ENCODE measurements at places on chromosomes 11 and 22.

- DNase-seq, result no peak
These were observed 428.5 kb downstream of the FAM181B start for GRCh38 chr11:82305123-82305522.

GRCh38 chr22:37368058-37368457 is 59.2 kb downstream of the ELFN2 start:
- DNase-seq, result no peak

DNA sequence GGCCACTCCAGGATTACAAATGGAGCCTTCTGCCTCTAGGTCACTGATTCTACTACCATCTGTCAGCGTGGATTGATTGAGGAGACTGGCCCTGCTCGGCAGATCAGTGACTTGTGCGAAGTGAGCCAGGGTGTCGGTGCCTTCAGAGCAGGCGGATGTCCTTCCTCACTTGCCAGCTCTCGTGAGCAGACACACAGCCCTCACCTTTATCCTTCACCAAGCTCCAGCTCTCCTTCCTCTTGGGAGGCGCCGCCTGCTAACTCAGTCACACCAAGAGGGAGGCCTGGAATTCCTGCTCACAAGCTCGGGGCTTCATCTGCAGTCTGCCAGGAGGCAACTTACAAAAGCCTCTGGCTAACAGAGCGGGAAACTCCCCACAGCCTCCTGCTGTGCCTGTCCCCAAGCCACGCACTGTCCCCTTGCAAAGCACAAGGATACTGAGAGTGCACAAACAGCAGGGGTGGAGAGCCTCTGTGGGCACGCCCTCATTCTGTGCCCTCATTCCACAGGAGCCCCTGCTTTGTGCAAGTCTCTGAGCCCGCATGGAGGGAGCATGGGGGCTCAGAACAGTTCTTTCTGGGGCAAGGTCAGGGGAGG is 3.5 kb upstream of the TCF20 start:
- DNase-seq, result peak; percentile 66

DNA sequence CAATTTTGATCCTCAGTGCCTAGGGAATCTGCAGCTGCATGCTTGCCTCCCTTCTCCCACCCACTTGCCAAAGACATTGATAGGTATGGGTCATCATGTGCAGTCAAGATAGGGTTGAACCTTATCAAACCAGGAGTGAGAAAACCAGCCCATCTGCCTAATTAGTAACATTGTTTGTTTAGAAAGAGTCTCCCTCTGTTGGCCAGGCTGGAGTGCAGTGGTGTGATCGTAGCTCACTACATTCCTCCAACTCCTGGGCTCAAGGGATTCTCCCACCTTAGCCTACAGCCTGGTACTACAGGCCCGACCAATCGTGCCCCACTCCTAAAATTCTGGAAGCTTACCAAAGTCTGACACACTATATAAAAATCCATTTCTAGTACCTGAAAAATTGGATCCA is 4.6 kb downstream of the C11orf71 start:
- DNase-seq, result no peak

GRCh38 chr22:38202437-38203089 is 769 bp downstream of the MAFF start:
- peak; percentile 80 for DNase-seq

DNA sequence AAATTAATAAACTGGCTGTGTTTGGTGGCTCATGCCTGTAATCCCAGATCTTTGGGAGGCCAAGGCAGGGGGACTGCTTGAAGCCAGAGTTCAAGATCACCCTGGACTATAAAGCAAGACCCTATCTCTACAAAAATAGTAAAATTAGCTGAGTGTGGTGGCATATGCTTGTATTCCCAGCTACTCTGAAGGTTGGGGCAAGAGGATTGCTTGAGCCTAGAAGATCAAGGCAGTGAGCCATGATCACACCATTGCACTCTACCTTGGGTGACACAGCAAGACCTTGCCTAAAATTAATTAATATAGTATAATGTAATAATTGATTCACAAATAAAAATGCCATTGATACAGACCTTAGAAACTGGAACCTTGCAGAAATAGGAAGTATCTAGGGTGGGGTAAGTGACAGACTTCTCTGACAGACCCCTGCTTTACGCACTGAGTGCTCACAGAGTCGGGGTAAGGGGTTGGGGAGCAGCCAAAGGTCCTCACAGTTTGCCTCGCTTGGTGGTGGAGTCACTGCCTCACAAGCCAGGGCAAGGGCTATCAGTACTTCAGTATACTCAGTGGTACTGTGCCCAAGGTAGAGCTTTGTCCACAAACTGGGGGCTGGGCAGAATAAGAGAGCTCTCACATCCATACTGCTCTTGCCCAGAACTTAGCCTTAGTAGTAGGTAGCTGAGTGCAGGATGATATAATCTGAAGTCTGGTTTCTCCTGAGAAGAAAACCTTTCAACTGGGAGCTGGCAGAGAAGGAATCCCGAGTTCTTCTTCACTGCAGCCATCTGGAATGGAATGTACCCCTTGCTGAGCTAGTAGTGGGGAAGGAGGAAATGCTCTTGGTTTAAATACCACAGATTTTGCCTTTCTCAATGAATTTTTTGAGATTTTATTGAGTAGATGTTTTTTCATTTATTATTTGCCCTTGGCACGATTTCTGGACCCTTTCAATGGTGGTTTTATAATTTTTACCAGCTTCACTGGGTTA is 65.5 kb downstream of the EMSY start:
- no peak for DNase-seq

- no peak for DNase-seq
These were observed 108.9 kb upstream of the FGF3 start for GRCh38 chr11:69928121-69928520.

DNA sequence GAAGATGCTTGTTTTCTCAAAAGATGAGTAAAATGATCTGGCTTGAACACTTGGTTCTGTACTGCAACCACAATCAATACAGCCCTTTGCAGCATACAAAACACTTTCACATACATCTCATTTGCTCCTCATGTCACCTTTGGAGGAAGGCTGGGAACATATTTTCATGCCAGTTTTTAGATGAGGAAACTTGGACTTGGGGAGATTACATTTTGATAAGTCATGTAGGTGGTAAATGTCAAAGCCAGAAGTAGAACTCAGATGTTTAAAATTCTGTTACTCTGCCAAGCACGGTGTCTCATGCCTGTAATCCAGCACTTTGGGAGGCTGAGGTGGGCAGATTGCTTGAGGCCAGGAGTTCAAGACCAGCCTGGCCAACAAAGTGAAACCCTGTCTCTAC is 121.8 kb downstream of the MICAL2 start:
- no peak for DNase-seq

GRCh38 chr11:35734669-35735410 is 72.3 kb downstream of the TRIM44 start:
- no peak for DNase-seq

GRCh38 chr22:27663812-27664211 is 137.7 kb downstream of the MN1 start:
- no peak for DNase-seq

GRCh38 chr11:109794501-109794900 is 298.7 kb upstream of the ZC3H12C start:
- no peak for DNase-seq

GRCh38 chr11:2653930-2654739 is 45.7 kb downstream of the KCNQ1OT1 start:
- DNase-seq, result no peak

DNA sequence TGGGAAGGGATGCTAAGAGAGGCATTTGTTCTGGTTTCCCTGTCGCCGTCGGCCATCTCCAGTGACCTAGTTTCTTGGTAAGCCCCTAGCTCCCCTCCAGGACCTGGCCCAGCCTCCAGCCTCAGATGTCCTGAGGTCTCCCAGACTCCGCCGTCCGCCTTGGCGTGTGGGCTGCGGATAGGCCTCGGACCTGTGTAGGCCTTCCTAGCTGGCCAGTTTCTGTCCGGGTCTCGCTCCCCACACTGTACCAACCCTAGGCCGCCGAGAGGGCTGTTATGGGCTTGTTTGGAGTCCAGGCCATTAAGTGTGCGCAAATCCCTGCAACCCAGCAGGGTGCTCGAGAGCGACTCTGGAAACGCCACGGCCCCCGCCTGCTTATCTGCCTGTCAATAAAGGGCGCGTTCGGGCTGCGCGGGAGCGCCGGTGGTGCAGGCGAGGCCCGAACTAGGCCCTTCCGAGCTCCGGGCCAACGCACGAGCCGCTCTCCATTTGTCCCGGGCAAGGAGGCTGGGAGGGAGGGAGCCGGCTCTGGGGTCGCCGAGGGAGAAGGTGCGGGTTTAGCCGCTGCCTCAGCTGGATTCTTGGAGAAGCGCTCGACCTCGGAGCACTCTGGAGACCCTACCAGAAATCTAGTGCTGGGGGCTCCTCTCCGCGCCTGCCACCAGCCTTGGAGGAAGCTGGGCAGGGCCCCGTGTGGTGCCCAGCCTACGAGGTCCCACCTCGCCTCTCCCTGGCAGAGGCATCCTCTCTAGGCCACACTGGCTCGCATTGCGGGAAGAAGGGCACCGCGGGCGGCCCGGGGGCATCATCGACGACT is 8.7 kb upstream of the PAX6 start:
- no peak for DNase-seq

GRCh38 chr22:42066126-42066761 is 4.4 kb downstream of the NAGA start:
- no peak for DNase-seq

GRCh38 chr11:15212876-15213275 is 98.2 kb downstream of the INSC start:
- no peak for DNase-seq

DNA sequence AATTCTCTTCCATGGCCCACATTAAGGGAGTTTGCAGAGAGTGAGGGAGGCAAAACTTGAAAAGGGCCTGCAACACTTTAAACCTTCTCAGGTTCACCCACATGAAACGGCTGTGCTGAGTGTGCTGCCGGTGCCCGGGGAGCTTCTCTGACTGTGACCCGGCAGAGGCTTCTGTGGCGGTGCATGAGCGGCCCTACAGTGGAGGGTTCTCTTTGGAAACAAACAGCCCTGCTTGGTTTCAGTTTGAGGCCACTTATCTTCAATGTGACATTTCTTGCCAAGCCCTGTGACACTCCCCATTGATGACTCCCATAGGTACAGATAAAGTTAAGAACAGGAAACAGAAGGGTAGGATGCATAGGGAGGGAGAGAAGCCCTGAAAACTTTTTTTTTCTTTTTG is 31.8 kb downstream of the FAM118A start:
- DNase-seq, result no peak

GRCh38 chr11:1650918-1651262 is 21.3 kb downstream of the KRTAP5-5 start:
- no peak for DNase-seq

GRCh38 chr11:67032830-67033551 is 10.1 kb downstream of the SYT12 start:
- no peak for DNase-seq

DNA sequence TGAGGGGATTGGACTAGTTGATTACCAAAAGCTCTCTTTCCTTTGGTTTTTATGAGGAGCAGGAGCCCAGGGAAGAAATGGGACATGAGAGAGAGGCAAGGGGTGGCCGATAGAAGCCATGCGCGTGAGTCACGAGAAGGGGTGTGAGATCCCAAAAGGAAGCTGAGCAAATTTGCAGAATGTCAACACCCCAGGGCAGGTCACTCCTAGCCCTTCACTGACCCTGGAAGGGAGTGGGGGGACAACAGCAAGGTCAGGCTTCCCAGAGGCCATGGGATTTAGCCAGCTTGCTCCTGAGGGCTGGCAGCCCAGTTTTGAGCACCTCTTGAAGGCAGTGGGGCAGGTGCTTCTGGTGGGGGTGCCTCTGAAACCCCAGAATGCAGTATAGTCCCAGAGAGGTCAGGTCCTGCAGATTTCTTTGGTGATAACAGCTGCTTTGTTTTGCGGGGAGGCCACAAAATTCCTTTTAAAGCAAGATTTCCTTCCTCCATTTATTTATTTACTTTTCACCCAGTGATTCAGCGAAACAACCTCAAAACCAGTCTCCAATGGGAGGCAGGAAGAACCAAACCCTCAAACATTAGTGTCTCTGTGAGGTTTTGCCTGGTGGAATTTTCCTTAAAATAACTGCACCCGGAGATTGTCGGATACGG is 40.1 kb upstream of the TIMP3 start:
- DNase-seq, result no peak

DNA sequence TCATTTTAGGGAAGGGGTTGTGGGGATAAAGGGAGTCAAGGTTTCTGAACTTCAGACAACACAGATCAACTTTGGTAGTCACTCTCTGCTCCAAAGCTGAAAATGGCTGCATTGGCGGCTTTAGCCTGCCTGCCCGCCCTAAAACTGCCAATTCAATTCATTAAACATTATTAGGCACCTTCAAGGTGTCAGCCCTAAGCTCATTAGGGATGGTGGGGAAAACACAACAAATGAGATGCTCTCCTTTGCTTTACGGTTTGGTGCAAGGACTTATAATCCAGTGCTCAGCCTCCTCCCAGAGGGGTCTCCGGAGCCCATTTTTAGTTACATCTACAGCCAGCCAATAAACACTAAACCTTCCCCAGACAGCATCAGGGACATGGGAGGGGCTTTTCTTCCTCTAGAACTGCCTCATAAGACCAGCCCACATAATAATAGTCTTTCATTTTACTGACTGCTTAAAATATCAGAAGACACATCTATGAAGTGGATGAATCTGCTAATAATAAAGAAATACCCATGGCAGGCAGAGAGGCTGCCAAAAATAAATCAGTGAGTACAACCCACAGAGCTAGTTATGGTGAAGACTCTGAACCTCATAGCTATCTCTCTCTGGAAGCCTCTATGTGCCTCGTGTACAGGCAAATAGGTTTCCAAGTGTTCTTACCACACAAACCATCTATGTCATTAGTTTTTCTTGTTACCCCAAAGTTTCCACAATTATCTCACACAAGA is 102.8 kb upstream of the NCAM1 start:
- no peak for DNase-seq

DNA sequence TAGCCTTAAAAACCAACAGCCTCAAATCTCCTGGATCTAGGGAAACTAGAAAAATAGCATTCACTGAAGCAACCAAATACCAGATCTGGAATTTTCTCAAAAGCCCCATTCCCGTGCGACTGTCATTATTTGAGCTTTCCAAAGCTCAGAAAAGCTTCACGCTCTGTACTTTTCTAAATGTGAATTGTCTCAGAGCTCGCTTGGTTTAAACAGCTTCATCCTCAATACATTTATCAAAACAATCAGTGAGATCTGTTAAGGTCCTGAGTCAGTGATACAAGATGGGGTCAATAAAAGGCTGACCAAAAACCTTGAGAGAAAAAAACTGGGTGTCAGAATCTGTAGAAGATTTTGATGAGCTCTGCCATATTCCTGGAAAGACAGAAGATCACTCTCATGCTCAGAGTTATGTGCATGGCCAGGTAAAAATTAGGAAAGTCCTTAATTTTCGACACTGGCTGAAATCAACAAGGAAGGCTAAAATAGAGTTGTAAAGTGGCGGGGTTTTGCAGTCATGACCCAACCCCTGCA is 60.2 kb upstream of the VPREB1 start:
- no peak for DNase-seq

DNA sequence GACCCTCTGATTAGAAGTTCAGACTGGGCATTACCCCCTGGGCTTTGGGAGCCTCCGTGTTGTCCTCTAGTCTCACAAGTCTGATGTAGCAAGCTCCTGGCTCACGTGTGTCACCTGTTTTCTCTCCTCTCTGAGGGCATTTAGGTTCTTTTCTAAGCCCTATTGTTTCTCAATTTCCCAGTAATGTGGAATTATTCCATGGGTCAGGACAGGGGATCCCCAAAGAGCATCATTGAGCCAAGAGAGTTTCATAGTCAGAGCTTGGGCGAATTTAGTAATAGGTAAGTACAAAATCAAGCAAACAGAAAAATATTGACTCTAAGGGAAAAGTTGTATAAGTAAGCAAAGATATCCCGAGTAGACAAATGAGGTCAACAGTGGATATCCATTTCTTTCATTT is 57.3 kb downstream of the PPP6R2 start:
- no peak for DNase-seq

Data from type B pancreatic cell (in vitro differentiated cells).